ENCODE measurements at places on chromosomes 6 and 20. TPM values are rescaled to one million over a fixed set of nuclear protein-coding genes. Genes with fewer than 3 reads are reported as not detected.
A peak's percentile ranks its signal among the peaks of the same experiment; 100 is the strongest.

- DNase-seq: peak; percentile 8
Measured at GRCh38 chr6:118581489-118581959, 33.4 kb downstream of the PLN start.

GRCh38 chr20:24978513-24978912, 14.0 kb downstream of the APMAP start:
- no peak for DNase-seq

- no peak for DNase-seq
Measured at GRCh38 chr6:146876271-146877151, 277.7 kb downstream of the ADGB start.

DNA sequence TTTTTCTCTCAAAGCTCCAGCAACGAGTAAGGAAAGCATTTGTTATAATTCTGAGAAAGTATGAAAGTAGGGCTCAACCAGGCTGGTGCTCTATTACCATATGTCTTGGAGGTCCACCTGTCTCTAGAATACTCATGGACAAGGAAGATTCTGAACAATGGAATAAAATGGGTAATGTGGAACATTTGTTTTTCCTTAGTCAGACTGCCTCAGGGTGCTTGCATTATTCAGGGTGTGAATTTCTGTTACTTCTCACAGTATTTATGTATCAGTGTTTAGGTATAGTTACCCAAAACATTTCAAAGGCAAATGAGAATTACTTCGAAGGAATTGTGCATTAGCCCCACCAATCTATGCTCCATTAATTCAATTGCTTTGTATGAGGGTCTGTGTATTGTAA, 586.2 kb upstream of the CITED2 start:
- no peak for DNase-seq

CNKSR3 gene
- total RNA-seq: 8.3 TPM

ZNF391 gene
- total RNA-seq: 0.37 TPM
